Activated T-cell treated with anti-CD3 and anti-CD28 coated beads for 24 hours (primary cell): ENCODE measurements at places on chromosomes 12 and 14.
A peak's percentile ranks its signal among the peaks of the same experiment; 100 is the strongest.

GRCh38 chr12:44889926-44890325, 13.8 kb upstream of the NELL2 start:
- no peak for DNase-seq

DNA sequence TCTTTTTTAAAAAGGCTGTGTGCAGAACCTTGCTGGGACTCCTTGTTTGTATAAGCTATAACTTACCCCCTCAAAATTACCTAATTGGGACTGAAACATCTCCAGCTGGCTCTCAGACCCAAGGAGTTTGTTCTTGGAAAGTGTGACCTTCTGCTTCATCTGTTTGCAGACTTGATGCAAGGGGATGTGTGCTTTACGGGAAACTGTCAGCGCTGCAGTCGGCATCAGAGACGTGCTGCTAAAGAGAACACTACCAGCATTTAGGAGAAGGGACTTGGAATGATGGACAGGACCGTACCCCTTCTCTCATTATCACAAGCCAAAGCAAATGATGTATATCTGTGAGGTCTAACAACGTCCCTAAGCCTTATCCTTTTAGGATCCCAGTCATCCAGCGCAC, 174.2 kb upstream of the PARP11 start:
- no peak for DNase-seq

DNA sequence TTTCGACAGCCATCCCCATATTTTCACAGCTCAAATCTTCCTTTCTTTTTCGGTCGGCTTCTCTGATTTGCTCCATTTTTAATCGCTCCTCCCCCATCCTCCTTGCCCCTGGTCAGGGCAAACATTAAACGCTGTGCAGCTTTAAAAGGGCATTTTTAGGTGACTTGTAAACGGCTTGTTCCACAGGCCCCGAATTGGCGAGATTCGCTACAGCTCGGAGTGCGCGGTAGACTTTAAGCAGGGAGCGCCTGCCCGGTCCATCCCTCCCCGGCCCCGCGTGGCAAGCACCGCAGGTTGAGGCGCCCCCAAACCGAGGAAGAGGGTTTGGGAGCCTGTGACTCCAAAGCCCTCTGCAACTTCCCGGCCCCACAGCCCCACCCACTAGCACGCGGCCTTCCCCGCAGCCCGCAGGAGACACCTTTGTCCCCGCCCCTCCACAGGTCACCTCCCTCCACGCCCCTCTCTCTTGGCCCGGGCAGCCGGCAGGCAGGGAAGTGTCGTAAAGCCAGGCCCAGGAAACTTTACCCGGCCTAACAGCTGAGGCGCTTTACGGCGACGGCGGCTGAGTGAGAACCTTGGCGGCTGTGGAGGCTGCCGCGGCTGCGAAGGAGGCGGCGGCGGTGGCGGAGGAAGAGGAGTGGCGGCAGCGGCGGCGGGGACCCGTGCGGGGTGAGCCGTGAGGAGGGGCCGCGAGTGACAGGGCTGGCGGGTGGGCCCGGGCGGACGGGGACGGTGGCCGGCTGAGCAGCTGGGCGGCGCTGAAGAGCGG, at the start of gene NAA30:
TSS of gene NAA30 (plus strand) at position 550 of the 769 bp plus-strand sequence. CDS start 372 bp downstream, outside the sequence.
- peak; percentile 89 for DNase-seq

- DNase-seq: no peak
Measured at GRCh38 chr14:50829489-50830043, 1.4 kb downstream of the NIN start.
